ENCODE measurements at places on chromosomes 12 and 14. TPM values are rescaled to one million over a fixed set of nuclear protein-coding genes. Genes with fewer than 3 reads are reported as not detected.

- no peak for DNase-seq
Observed at GRCh38 chr12:3964439-3964838, 91.2 kb upstream of the PARP11 start.

SOAT2 gene
- total RNA-seq, result 1.1 TPM

DNA sequence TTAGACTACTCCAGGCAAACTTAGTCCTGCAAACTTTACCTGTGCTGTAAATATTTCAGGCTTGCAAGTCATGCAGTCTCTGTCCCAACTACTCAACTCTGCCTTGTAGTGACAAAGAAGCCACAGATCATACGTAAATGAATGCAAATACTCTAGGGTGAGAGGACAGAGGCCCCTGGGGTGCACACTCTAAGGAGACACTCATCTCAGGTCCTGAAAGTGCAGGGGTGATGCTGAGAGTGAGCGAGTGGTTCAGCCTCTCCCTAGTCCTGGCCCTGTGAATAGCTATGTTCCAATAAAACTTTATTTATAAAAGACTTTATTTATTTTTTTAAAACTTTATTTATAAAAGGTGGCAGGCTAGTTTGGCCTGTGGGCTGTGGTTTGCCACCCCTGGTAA, 34.9 kb downstream of the HCAR2 start:
- no peak for DNase-seq

OR6C65 gene
- not detected for total RNA-seq

GRCh38 chr12:15977999-15978951, 67.1 kb downstream of the DERA start:
- no peak for DNase-seq

- no peak for DNase-seq
Observed at GRCh38 chr14:67045440-67045839, 143.8 kb upstream of the GARIN2 start.

GRCh38 chr12:67437011-67437410, 167.9 kb downstream of the CAND1 start:
- DNase-seq, result no peak

GRCh38 chr14:82180139-82180538, 646.5 kb upstream of the SEL1L start:
- no peak for DNase-seq

- DNase-seq, result no peak
Observed at GRCh38 chr14:90362558-90362896, 30.8 kb upstream of the NRDE2 start.

DNA sequence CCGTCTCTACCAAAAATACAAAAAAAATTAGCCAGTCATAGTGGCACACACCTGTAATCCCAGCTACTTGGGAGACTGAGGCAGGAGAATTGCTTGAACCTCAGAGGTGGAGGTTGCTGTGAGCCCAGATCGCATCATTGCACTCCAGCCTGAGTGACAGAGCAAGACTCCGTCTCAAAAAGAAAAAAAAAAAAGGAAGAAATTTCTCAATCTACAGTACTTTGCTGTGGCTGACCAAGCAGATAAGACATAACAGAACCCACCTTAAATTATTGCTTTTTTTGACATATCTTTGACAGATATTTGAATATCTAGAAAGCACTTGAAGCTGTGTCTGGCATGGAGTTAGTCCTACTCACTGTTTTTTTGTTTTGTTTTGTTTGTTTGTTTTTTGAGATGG, 34.9 kb upstream of the HNF1A start:
- no peak for DNase-seq

GRCh38 chr12:122090759-122091515, 12.4 kb downstream of the MLXIP start:
- no peak for DNase-seq

- DNase-seq, result no peak
Observed at GRCh38 chr12:72148709-72149108, 123.5 kb upstream of the TRHDE start.

DNA sequence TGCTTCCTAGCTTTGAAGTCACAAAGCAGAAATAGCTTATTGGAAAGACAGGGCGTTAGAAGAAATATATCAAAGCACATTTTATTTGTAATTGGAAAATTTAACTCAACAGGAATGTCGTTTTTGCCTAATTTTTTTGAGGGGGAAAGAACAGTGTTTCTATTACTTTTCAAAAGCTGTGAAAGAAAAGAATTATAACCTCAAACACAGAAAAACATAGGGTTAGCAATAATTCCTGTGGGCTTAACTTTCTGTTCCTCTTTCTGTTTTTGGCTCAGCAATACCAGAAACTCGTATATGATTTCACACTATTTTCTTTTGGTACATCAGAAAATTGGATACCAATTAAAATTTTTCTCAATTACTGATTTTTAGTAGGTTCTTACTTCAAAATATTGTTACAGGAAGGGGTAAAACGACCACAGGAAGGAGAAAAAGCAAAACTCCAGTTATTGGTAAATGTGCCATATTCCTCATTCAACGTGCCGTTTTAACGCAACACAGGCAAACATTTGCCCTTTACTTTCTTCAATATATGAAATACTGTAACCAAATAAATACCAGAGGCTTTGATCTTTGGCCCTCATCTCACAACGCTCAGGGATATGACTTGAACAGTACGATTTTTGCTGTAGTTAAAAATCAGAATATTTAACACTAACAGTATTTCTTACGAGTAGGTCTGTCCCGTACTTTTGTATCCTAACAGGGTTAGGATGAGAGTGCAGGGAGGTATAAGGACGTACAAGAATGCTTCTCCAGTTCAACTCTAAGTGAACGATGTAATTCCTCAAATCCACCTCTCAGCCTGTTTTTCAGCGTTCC, 1.3 kb upstream of the RNU6-7 start:
- no peak for DNase-seq

DNA sequence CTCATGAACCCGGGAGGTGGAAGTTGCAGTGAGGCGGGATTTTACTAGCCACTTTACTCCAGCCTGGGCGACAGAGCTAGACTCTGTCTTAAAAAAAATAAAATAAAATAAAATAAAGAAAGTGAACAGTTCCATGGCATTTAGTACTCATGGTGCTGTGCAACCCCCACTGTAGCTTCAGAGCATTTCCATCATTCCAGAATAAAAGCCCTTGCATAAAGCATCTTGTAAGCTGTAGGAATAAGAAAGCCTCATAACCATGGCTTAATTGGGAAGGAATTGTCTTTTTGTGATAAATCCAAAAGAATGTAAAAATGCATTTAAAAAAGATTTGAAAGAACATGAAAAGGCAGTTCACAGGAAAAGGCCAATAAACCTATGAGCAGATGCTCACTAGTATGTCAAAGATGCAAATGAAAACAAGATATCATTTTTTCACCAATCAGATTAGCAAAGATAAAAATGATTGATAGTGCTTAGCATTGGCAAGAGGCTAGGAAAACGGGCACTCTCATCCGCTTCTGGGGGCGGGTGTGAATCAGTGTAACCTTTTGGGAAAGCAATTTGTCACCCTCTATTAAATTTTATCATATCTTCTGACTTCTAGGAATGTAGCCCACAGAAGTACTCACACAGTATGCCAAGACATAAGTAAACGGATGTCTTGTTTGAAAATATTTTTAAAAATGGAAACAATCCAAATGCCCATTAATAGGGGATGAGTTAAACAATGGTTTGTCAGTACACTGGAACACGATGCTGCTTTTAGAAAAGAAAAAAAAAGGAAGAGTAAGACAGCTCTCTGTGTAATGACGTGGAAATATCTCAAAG, 46.6 kb downstream of the CFAP251 start:
- DNase-seq, result no peak

DNA sequence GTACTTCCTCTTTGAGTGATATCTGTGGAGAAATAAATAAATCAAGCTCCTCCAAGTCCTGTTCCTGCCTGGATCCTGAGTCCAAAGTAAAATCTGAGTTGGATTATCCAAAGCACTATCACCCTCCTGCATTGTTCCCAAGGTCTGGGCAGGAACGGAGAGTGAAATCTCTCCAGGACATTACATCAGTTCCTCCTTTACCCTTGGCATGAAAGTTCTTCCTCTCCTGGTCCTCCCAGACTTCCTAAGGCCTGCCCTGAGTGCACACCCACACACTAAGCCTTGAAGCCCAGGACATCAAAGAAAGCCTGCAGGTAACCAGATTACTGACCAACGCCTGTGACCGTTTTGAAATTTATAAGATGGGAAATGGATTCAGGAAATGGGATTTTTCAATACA, 206.8 kb upstream of the BCL2L14 start:
- no peak for DNase-seq

- peak; percentile 4 for DNase-seq
Observed at GRCh38 chr14:101217616-101218371, 314.3 kb upstream of the RTL1 start.

- DNase-seq, result peak; percentile 13
Observed at GRCh38 chr12:112514926-112515642, 96.3 kb downstream of the PTPN11 start.

GRCh38 chr12:19139615-19140194, 10.2 kb downstream of the PLEKHA5 start:
- no peak for DNase-seq

DNA sequence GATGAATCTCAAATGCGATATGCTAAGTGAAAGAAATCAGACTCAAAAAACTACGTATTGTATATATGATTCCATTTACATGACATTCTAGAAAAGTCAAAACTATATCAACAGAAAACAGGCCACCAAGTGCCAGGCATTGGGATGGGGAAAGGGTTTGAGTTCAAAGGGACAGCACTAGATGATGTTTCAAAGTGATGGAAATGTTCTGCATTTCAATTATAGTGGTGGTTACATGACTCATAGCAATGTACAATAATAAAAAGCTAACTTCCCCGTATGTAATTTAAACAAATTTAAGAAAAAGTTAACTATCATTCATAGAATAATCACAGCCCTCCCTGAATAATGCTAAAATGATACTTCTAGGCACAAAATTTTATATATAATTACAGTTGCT, 13.5 kb downstream of the HECTD1 start:
- DNase-seq, result no peak

DNA sequence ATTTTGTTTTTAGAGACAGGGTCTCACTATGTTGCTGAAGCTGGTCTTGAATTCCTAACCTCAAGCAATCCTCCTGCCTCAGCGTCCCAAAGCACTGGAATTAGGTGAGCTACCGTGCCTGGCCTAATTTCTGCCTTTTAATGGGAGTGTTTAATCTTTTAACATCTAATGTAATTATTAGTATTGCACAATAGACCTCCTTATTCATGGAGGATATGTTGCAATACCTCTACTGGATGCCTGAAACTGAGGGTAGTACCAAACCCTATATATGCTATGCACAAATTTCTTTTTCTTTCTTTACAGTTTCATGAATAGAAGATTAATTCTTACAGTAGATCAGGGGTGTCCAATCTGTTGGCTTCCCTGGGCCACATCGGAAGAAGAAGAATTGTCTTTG, 47.8 kb downstream of the MYRFL start:
- no peak for DNase-seq

DNA sequence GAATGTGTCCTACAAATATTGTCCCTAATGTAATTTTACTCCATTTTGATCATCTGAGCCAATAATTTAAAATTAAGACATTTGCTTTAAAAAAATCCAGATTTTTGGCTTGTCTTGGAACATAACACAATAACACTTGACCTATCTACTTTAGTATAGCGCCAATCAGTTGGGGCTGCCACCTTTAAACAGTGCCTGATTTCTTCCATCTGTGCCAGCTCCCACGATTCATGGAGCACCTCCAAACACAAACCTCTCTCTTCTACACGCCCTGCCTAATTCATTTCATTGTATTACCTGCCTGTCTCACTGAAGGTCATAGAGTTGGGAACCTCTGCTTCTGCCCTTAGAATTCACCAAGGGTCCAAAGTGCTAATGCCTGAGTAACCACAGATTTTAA, 352.4 kb downstream of the TMEM132D start:
- DNase-seq, result no peak

- DNase-seq, result peak; percentile 47
Observed at GRCh38 chr12:56601503-56601902, 28.6 kb downstream of the BAZ2A start.

CACNA2D4 gene
- 13.3 TPM for total RNA-seq

GRCh38 chr12:68222326-68222725, 3.3 kb downstream of the IL26 start:
- DNase-seq, result no peak

GRCh38 chr12:9707864-9708808, 24.8 kb downstream of the CLECL1 start:
- peak; percentile 81 for DNase-seq

- DNase-seq, result no peak
Observed at GRCh38 chr14:73823339-73823885, 28.2 kb upstream of the PTGR2 start.

DNA sequence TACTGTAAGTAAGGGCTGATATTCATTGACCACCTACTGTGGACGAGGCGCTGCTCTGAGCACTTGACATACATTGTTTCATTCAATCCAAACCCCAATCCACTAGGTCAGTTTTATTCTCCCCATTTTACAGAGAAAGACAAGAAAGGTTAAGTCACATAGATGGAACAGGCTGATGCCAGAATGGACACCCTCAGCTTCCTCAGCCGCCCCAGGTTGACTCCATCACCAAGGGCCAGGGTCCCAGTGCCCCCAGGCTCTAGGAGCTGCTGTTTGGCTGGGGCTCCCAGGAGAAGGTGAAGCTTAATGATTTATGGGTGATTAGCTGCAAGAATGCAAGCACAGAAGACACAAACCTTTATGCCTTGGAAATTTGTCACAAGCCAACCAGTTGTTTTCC, 671 bp upstream of the AQP2 start:
- DNase-seq, result no peak

GRCh38 chr14:93832081-93832480, 43.8 kb upstream of the PRIMA1 start:
- DNase-seq, result no peak

JPH4 gene
- not detected for total RNA-seq

DNA sequence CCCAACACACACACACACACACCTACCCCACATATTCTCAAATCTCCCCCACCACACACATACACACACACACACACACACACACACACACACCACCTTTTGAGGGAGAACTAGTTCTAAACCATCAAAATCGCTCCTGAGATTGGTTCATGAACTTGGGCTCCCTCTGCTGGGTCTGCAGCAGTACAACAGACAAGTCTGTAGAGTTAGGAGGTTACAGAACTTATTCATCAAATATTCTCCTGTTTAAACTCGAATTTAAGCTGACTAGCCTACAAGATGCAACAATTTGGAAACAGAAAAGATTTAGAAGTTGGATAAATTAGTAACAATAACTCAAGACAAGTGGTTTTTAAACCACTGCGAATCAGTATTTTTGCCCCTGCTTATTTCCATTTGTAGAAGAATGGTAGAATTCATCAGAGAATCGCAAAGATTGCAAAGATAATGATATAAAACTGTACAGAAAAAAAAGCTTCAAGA, 136.4 kb upstream of the USP15 start:
- DNase-seq, result peak; percentile 40

- no peak for DNase-seq
Observed at GRCh38 chr12:107450541-107450940, 235.1 kb upstream of the PWP1 start.

DNA sequence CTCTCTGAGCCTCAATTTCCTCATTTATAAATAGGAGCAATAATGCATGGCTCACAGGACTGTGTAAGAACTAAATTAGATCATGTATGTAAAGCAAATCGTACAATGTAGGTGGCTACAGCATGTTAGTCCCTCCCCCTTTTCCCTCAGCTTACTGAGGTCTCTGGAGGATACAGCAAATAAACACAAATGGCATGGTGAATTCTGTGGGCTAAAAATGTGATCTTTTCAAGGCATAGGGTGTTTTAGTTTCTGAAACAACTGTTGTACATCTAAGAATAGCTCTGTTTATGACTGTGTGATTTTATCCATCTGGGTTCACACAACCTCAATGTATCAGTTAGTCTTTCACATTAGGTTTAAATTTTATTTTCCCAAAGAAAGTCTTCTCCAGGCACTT, 121.2 kb upstream of the PLEKHG7 start:
- no peak for DNase-seq

GRCh38 chr12:12356467-12356895, 397 bp upstream of the BORCS5 start:
- DNase-seq, result no peak
